CD14-positive monocyte (primary cell): ENCODE measurements at places on chromosomes 1 and 21.
A peak's percentile ranks its signal among the peaks of the same experiment; 100 is the strongest.

- DNase-seq, result no peak
These were observed 281.4 kb downstream of the HHIPL2 start for GRCh38 chr1:222266223-222267196.

- DNase-seq, result peak; percentile 17
These were observed 1.2 kb downstream of the ACBD3 start for GRCh38 chr1:226185141-226186036.

- no peak for DNase-seq
These were observed 129.9 kb downstream of the NTPCR start for GRCh38 chr1:233080286-233080685.

DNA sequence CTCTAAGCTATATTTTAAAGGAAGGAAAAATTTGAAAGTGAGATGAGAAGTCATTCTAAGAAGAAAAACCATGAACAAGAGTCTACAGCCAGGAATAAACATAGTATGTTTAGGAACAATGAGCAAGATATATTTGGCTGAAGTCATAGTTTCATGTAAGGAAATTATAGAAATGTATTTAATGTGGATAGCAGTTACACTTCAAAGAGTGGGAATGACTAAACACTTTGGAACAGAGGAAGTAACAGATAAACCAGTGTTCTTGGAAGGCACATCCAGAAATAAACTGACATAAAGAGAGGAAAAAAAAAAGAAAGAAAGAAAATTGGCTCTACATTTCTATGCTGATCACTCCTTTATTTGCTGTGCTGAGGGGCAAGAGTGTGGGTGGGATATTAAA is 18.0 kb downstream of the C8A start:
- no peak for DNase-seq

DNA sequence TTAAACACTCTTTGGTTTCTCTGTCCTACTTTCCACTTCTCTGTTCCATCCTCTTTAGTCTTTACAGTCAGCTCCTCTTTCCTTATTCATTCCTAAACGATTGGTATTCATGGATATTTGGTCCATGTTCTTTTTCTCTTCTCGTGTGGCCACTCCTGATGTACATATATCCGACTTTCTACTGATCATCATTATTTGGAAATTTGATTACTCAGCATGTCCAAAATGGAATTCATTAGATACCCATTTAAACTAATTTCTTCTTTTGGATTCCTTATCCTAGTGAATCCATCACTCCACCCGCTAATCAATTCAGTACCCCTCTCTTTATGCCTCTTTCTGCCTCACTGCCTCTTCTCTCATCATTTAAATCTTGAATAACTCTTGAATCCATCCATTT is 43.8 kb upstream of the TNFSF18 start:
- no peak for DNase-seq

DNA sequence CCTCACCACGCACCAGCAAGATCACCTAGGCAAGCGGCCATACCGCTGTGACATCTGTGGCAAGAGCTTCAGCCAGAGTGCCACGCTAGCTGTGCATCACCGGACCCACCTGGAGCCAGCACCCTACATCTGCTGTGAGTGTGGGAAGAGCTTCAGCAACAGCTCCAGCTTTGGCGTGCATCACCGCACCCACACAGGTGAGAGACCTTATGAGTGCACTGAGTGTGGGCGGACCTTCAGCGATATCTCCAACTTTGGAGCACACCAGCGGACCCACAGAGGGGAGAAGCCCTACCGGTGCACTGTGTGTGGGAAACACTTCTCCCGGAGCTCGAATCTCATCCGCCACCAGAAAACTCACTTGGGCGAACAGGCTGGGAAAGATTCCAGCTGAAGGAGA is 5.0 kb downstream of the ZNF691 start:
- DNase-seq, result no peak

DNA sequence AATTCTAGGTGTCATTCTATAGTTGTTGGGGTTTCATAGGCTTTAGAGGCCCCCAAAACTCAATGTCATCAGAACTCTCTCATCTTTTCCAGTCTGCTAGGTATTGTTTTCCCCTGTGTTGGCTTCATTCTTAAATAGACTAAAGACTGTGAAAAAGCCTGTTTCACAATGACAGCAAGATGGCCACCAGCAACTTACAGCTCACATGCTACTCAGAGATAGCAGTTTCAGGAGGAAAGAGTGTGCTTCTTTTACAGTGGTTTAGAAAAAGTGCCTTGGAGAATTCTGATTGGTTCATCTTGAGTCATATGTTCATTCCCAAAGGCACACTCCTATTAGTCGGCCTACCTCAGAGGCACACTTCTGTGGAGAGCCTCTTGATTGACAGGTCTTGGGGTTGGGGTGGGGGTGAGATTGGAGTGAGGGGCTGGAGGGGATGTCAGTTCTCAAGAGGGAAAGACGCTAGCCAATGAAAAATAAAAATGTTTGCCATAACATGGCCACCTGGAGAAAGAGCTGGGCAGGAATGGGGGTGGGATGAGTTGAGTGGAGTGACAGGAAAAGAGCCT is 8.5 kb downstream of the IL23R start:
- no peak for DNase-seq

- DNase-seq, result no peak
These were observed 623.9 kb upstream of the PKN2 start for GRCh38 chr1:88060112-88060673.

DNA sequence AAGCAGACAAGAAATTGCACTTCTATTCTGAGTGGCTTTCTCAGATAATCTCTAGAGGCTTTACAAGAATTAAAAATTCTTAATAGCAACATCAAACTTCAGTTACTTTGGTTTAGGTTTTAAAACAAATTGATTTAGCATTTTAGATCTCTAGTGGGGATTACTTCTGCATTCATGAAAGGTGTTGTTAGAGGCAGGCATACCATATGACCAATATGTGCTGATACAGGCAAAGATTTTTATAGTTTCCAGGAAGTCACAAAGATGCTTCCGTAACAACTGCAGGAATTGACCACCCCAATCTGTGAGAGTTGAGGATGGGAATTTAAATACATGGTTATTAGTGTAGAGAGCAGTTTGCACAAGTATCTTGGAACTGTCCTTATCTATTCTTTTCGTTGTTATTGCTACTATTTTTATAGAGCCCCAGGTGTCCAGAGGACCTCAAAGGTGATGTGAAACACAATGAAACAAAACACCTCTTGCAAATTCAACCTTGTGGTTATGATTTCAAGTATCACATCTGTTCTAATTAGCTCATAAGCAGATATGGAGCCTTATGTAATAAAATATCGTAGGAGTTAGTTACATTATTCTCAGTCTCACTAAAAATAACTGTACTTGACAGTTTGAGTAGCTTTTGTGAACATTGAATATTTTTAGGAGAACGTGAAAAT is 512.7 kb upstream of the ADGRL4 start:
- no peak for DNase-seq

- DNase-seq, result no peak
These were observed 1150.5 kb upstream of the TMPRSS15 start for GRCh38 chr21:19553919-19554615.

DNA sequence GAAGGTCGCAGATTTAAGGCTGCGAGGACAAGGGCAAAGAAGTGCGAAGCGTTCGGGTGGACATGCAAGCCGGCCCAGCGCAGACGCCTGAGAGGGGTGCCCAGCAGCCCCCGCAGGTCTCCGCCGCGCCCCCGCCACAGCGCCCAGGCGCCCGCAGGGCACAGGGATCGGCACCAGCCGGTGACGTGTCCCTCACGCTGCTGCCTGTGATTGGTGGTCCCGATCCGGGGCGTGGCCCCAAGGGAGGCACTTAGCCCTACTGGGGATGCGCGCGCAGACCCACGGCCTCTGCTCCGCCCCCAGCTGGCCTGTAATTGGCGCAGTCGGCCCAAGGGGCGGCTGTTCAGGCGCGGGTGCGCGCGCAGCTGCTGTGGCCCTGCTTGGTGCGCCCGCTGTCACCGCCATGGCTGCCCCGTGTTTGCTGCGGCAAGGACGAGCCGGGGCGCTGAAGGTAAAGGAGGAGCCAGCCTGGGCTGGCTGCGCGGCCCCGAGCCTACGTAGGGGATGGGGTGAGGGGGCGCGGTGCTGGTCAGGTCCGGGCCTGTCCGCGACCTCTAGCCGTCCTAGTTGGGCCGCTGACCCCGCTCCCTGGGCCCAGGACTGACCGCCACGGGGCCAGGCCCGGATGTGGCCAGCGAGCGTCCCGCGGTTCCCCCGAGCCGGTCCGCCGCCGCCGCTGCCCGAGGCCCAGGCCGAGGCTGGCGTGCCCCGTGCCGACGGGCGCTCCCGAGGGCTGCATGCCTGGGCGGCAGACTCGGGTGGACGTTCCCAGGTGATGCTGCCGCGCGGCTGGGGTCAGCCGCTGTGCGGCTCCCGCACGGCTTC is at the start of gene NDUFV3:
Gene NDUFV3 (plus strand): TSS at position 379 of the 825 bp plus-strand sequence. CDS start 25 bp downstream, at position 404.
- DNase-seq, result peak; percentile 100

GRCh38 chr1:17119076-17119772 is at the start of gene PADI2:
TSS of gene PADI2 (minus strand) at chr1:17119451. CDS start at chr1:17119371, 80 bp downstream.
- peak; percentile 71 for DNase-seq

DNA sequence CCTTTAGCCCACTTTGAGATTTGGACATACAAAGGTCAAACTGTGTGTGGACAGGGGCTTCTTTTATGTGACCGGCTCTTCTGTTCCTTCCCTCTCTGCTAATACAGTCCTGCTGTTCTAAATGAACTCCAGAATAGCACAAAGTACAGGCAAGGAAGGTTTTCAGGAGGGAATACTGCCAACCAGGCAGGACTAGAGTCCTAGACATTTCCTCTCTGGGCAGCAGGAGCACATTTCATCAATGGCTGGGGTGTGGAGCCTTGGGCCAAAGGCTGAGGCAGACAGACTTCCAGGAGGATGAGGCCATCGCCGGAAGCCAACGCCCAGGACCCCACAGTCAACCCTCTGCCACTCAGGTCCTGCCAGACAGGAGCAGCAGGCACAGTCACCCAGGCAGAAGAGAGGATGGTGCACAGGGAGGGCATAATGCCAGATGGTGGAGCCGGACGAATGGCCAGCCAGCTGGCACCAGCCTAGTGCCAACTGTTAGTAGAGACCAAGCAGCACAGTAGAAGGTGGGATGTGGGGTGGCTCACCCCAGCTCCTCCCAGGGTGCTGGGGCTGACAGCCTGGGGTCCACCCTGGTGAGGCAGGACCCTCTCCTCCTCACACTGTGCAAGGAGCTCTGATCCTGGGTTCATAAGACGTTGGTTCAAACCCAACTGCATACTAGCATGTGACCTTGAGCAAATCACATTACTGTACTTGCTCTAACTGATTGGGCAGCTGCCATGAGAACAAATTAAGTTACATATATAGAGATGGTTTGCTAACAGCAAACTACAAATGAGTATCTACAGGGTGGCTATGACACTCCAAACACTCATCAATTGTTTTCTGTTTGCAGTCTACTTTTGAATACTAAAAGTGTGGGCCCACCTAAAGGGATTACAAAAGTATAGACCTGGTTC is 410.7 kb downstream of the SIPA1L2 start:
- DNase-seq, result no peak

GRCh38 chr1:93704052-93704451 is 22.4 kb upstream of the BCAR3 start:
- peak; percentile 56 for DNase-seq

DNA sequence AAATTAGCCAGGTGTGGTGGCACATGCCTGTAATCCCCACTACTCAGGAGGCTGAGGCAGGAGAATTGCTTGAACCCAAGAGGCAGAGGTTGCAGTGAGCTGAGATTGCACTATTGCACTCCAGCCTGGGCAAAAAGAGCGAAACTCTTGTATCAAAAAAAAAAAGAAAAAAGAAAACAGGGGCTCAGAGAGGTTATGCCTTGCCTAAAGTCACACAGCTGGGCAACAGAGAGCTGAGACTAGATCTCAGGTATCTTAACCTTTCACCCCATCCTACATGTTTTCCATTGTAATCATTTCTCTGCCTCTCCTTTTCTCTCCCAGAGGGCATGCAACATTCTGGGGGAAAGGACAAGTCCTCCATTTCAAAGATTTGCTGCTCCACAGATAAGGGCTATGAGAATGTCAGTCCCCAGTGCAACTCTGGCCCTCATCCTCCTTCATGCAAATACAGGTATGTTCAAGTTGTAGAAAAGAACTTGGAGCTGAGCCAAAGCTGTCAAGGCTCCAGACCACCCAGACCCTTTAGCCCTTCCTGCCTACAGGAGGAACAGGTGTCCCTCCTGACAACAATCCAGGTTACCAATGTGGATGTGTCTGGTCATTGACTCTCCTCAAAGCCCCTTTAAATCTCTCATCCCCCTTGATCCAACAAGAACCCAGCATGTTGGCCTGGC is 6.9 kb downstream of the SLC9A1 start:
- DNase-seq, result no peak

DNA sequence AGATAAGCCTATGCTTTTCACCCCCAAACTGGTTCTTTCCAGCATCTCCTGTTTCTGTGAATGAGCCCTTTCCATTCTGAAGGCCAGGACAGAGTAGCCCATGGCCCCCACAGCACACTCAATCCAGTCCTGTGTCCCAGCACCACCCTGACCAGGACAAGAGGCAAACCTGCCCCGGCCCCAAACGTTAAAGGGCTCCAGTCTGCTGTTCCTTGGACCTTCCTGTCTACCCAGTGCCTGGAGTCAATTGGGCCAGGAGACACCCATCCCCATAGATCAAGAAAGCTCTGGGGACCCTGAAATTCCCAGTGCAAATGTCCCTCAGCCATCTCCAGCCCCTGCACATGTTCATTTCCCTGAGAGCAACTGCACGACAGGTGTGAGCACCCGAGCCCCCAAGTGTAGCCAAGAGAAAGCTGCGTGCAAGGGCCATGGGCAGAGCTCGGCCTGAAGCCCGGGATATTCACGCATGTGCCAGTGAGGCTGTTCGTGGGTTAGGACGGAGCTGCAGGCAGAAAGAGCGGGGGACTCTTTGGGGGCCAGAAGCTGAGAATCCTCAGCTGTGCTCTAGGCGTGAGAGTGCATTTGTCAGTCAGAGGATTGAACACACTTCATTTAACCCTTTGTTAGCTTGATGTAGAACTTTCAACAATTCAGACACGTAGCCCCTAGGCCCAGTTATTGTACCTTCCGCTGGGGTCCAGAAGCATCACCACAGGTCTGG is 4.2 kb upstream of the RIPK4 start:
- DNase-seq, result no peak

- no peak for DNase-seq
These were observed 44.2 kb upstream of the ARHGAP29 start for GRCh38 chr1:94281361-94282142.

DNA sequence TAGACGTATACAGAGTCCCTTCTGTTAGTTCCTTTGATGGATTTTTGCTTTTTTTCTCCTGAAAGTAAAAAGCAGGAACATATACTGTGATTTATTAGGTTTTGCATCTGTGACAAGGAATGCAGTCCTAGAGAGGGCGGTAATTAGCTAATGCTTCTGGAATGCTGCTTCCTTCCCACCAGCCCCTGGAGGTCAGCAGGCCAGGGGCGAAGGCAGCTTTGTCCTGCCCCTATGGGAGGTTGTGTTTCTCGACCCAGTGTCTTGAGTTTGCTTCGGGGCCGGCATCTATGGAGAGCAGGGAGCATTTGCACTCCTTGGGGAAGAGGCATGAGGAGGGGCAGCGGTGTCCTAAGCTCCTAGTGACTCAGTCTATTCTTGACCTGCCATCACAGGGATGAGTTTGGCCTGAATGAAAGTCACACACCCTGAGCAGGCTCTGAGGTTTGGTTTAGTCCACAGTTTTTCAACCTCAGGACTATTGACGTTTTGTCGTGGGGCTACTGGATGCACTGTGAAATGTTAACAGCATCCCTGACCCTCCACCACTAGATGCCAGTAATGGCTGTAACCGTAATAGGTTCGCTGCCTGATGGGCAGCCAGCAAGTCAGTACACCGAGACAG is 85.0 kb upstream of the KCNJ15 start:
- DNase-seq, result no peak
